ENCODE measurements at places on chromosomes 6 and 20.

DNA sequence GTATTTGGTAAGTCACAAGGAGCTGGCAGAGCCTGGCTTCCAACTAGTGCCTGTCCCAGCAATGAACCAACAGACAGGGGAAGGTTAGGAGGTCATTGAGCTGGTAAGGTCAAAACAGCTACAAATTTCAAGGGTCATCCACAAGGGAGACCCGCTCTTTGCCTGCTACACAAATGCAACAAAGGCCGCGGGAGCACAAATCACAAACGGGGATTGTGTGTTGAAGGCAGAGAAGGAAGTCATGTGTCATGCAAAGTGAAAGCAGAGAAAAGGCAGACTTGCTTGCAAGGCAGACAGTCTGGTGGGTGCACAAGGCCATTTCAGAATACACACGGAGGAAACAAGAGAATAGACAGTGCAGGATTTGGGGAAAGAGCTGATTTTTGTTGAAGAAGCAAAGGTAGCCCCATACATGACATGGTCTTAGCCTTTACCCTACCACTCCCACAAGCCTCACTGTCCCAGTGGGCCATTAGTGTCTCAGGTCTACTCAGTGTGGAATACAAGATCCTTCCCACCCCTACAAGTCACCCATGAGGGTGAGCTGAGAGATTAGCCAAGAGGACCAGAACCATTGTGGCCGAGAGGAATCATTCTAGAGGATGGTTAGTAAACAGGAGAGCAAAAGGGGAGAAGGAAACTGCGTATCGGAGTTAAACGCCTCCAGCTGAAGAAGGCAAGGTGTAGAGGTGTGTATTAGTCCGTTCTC, 18.1 kb upstream of the SAMHD1 start:
- no peak for DNase-seq

- no peak for DNase-seq
Measured at GRCh38 chr6:74899416-74899815, 306.4 kb downstream of the COL12A1 start.

DNA sequence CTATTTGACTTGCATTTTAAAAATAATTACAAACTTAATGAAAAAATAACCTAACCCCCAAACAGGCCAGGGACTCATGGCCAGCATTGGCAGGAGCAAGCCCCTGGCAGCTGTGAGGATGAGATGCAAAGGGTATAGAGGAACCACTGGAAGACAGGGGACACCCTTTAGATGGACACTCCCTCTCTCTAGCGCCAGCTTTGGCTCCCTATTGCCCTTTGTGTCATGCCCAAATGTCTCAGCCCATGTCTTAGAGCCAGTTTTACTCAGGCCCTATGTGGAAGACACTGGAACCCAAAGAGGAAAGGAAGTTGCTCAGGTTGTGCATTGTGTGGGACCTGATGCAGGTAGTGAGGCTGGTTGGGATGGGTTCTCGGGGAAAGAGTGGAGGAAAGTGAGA, 34.9 kb upstream of the RSPO4 start:
- no peak for DNase-seq

DNA sequence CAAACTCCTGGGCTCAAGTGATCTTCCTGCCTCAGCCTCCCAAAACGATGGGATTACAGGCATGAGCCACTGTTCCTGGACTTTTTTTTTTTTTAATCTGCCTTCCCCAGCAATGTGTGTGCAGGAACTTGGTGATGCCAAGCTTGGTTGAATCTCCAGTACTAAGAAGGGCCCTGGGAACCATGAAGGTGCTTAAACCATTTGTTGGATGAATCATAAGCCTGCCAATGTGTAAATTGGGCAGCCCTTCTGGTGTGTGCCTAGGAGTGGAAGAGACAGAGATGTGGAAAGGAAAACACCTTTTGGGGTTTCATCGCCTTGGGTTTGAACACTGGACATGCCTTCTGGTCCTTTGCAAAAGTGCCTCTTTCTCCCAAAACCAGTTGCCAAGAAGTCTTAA, 7.1 kb upstream of the SPO11 start:
- DNase-seq, result no peak

GRCh38 chr6:53746442-53747103, 48.2 kb upstream of the LRRC1 start:
- DNase-seq, result no peak

DNA sequence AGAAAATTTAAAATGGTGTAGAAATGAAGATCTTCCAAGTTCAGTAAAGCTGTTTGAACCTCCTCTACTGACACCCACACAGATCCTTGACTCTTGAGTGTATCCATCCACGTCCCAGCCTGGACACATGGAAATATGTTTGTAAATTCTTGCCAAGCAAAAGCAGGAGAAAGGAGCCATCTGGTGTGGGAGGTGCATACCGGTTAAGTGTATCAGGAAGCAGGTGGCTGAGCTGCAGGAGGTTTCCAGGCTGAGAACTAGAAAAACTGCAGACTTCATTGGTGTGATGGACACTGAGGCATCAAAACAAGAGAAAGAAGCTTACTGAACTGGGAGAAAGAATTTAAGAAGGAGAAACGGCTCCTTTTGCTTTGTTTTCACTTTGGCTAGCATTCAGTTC, 229.9 kb upstream of the GRIK2 start:
- DNase-seq, result no peak

DNA sequence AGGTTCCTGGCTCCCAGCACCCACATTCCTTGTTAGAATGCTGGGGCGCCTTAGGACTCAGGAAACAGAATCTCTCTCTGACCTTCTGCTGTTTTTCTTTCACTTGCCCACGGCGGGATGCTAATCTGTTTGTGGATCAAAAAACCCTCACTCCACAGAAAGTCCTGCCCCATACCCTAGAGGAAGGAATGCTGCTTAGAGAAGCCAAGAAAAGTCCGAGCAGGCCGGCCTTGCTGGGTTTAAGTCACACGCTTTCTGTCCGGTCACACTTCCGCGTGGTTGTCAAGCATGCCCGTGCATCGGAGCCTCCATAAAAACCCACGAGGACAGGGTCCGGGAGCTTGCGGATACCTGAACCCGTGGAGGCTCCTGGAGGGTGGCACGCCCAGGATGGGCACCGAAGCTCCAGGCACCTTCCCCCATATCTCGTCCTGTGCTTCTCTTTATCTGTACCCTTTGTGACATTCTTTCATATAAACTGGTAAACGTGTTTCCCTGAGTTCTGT, 223.1 kb downstream of the NRN1 start:
- DNase-seq, result no peak

GRCh38 chr6:11625302-11625701, 87.8 kb downstream of the TMEM170B start:
- DNase-seq, result no peak

Measured in stimulated activated CD4-positive, alpha-beta T cell treated with anti-CD3 and anti-CD28 coated beads, Interleukin-1b, Interleukin-23, amount 100 ng/mL, for 1 hour (primary cell).